ENCODE measurements at places on chromosomes 2 and 18.

- DNase-seq, result no peak
These were observed 7.7 kb upstream of the KCNE4 start for GRCh38 chr2:223044092-223044836.

GRCh38 chr2:136058262-136058661 is 59.7 kb downstream of the CXCR4 start:
- DNase-seq, result no peak

- no peak for DNase-seq
These were observed 22.8 kb upstream of the RUFY4 start for GRCh38 chr2:218046238-218046637.

- no peak for DNase-seq
These were observed 58.1 kb downstream of the ST3GAL5 start for GRCh38 chr2:85830645-85831044.

- DNase-seq, result no peak
These were observed 226.2 kb downstream of the GALNT13 start for GRCh38 chr2:154097833-154098398.

- no peak for DNase-seq
These were observed 172.3 kb downstream of the PRKCE start for GRCh38 chr2:45823723-45824206.

GRCh38 chr2:42838133-42838532 is 45.8 kb upstream of the HAAO start:
- no peak for DNase-seq

DNA sequence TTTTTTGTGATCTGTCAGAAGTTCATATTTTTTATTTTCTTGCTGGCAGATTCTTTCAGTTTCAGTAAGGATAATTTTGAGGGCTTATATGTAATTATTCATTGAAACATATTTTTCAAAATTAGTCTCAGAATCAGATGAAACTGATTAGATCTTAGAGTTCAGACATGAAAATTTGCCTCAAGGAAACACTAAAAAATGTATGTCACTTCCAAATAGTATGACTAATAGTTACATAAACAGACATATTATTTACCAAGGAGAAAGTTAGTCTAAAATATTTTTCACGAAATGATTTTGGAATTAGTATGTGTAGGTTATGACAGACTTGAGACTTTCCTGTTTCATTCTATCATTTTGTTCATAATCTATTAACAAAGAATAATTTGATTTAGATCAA is 628.6 kb downstream of the CCDC85A start:
- no peak for DNase-seq

- no peak for DNase-seq
These were observed 7.8 kb upstream of the ZNF532 start for GRCh38 chr18:58856881-58857280.

DNA sequence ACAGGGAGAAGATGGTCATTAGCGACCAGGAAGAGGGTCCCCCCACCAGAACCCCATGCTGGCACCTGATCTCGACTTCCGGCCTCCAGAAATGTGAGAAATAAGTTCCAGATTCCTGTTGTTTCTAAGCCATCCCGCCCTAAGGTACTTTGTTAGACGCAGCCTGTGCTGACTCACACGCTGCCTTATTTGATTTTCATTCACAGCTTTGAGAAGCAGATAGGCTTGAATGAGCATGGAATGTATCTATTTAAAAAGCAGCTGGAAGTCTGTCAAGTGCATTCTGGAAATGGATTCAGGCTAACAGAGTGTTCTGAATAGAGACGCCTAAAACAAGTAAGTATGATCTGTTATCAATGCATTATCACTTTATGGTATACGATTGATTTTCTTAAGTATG is 8.3 kb upstream of the IL1R2 start:
- no peak for DNase-seq

DNA sequence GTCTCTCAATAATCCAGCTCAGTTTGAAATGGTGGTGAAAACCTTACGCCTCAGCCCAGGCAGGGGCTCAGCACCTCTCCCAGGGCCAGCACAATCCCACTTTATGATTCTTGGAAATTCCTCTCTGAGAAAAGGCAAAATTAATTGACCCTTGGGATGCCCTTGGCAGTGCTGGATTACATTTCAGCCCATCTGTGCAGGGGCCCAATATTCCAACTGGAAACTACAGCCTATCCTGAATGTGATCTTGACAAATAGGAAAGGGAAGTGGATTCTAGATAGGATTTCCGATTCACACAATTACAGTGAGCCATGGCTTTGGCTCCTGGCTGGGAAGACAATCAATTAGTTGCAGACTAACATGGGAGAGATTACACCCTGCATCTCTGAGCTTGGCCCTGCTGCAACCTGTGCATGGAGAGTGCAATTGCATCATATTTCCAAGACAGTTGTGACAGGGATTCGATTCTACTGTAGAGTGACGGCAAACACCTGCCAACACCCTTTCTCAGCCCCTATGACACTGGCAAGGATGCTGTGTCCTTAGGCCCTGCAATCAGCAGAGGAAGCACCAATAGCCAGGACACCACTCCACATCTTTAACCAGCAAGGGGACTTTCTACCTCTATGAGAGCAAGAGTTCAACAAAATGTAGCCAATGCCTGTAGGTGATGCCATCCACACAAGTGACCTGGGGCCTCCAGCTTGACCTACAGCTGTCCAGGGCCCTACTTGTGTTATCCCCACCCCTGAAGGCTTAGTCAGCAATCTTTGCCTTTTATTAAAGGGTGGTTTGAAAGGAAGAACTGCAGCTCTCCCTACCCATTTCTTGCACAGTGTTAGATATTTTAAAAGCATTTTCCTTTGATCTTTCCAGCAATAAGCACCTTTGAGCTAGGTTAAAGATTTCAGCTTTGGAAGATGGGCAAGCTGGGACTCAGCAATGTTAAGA is 187.2 kb upstream of the HS6ST1 start:
- DNase-seq, result no peak

DNA sequence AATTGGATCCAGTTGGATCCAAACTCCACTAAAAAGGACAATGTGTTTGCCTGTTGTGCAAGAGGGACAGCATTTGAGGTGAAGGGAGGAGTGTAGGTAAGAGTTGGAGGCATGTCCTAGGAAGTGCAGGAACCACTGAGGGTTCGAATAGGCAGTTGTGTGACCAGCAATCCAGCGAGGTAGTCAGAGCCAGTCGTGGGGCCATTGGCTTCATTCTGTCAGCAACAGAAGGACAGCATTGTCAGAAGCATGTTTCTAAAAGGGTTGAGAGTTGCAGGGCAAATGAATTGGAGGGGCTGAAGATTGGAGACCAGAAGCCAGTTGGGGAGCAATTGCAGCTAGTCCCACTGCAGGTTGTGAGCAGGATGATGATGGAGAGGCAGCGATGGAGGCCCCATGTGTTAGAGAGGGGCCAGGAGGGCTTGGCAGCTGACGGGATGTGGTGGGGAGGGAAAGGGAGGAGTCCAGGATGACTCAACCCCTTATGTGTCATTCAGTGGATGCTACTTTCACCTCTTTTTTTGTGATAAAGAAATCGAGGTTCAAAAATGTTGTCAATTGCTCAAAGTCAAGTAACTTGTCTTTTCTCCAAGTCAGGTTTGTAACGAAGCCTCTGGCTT is 96.7 kb upstream of the SIX3 start:
- DNase-seq, result no peak

GRCh38 chr2:46873604-46874068 is 42.0 kb downstream of the MCFD2 start:
- peak; percentile 64 for DNase-seq

- DNase-seq, result no peak
These were observed 191.3 kb downstream of the AGAP1 start for GRCh38 chr2:235685024-235685721.

DNA sequence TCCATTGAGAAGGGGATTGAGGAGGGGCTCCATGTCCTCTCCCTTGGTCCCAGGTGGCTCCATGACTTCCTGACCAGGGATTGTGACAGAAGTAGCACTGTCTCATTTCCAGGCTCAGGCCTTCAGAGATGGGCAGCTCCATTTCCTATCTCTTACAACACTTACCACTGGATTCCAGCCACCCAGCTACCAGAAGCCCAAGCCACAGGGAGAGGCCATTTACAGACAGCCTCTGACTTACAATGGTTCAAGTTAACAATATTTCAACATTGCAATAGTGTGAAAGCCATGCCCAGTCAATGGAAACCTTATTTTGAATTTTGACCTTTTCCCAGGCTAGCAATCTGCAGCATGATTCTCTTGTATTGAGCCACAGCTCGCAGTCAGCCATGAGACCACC is 164.9 kb upstream of the AGAP1 start:
- DNase-seq, result no peak

GRCh38 chr2:76812156-76812555 is 710.0 kb downstream of the LRRTM4 start:
- DNase-seq, result no peak

- no peak for DNase-seq
These were observed 17.5 kb upstream of the ILKAP start for GRCh38 chr2:238220892-238221521.

GRCh38 chr2:2182551-2183071 is 148.5 kb downstream of the MYT1L start:
- DNase-seq, result no peak

GRCh38 chr2:124485659-124486058 is 460.6 kb downstream of the CNTNAP5 start:
- DNase-seq, result no peak

DNA sequence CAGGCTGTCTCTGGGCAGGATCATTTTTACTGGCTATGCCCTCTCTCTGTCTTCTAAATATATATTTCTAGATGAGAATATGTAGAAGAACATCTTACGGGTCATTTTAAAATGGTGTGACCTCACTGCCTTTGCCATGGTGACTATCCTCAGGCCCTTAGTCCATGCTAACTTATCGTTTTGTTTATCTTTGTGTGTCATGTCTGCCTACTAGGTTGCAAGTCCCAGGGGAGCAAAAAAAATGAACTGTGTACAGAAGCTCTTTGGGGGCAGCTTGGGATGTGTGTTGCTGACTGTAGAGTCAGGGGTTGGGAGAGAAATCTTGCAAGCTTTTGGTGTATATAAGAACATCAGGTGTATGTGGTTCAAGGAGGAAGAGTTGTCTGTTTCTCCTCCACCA is 11.0 kb downstream of the CPSF3 start:
- DNase-seq, result no peak

DNA sequence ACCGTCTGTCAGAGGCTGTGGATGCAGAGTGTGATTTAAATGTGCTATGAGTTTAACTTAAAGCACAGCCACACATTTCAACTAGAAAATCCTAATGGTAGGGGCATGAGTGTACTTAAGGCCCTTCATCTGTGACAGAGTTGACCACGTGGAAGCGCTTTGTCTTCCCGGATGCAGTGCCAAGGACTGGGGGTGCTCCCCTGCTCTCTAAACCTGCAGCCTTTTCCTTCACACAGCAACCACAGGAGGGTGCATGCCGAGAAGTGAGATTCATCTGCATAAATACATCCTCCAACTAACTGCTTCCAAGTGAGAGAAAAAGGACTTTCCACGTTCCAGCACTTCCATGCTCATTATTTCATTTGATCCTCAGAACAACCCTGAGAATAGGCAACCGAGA is 149.6 kb downstream of the MYT1L start:
- no peak for DNase-seq

DNA sequence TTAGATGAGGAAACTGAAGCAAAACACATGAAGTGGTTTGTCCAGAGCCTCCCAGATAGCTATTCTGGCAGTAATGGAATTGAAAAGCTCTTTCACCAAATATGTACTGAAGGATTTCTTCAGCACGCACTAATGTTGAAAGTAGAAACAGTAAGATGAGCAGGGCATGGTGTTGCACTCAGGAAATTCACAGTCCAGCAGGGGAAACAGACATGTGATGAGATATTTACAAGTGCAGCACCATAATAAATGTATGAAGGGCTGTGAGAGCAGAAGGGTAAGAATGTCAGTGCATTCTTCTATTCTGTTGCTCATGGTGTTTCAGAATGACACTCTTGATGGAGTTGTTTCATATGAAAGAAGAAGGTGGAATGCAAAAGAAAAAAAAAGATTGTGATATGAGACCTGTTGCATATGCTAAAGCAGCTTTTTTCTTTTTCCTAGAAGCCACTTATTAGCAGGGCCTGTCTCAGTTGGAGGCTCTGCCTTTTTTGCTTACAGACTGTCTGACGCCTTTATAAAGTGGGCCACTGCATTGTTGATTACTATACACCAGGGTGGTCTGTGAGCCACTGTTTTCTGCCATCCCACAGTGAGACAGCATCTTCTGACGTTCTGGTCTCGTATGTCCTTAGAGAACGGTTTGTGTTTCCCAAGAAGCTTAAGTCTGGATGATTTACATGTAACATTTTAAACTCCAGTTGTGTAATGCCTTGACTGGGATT is 516.9 kb downstream of the ARHGAP15 start:
- DNase-seq, result no peak

DNA sequence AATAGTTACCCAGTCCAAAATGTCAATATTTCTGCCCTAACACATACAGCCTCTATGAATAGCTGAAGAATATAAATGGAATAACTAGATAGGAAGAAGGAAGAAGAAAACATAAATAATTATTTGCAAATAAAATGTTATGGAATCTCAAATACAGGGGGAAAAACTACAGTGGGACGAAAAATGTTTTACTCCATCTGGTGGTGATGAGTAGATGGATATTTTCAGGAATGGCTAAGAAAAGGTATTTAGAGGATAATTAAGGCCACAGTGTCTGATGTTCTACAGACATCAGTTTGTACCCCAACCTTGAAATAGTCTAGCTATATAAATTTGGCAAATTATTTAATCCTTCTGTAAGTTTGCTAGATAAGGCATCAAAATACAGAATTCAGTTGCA is 178.1 kb upstream of the FSHR start:
- DNase-seq, result no peak

DNA sequence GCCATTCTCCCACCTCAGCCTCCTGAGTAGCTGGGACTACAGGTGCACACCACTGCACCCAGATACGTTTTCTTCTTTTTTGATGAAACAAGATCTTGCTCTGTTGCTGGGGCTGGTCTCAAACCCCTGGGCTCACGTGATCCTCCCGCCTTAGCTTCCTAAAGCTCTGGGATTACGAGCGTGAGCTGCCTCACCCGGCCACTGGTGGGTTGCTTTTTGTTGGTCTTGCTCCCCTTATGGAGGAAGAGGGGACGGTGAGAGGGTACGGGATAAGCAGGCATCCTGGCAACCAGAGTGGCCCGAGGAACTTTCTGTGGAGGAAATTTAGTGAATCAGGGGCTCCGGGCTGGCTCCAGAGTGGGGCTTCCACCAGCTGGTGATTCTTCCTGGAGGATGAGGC is 222.3 kb downstream of the HDAC4 start:
- no peak for DNase-seq

- DNase-seq, result no peak
These were observed 267.6 kb upstream of the THSD7B start for GRCh38 chr2:136497709-136498108.

GRCh38 chr2:121856360-121856759 is 100.9 kb downstream of the TSN start:
- no peak for DNase-seq

GRCh38 chr18:34525244-34525643 is 184.9 kb upstream of the DTNA start:
- DNase-seq, result no peak

- no peak for DNase-seq
These were observed 2.2 kb downstream of the TGIF1 start for GRCh38 chr18:3451989-3452749.

- no peak for DNase-seq
These were observed 14.1 kb downstream of the ADD2 start for GRCh38 chr2:70753902-70754301.
